Panc1 (cell line): ENCODE measurements at places on chromosomes 5 and 9.

- DNase-seq, result no peak
These were observed 32.9 kb upstream of the GOLGA1 start for GRCh38 chr9:124973807-124974206.

GRCh38 chr5:132093271-132093670 is 19.7 kb downstream of the CSF2 start:
- DNase-seq, result no peak

GRCh38 chr5:6593148-6594016 is 39.5 kb downstream of the NSUN2 start:
- no peak for DNase-seq

DNA sequence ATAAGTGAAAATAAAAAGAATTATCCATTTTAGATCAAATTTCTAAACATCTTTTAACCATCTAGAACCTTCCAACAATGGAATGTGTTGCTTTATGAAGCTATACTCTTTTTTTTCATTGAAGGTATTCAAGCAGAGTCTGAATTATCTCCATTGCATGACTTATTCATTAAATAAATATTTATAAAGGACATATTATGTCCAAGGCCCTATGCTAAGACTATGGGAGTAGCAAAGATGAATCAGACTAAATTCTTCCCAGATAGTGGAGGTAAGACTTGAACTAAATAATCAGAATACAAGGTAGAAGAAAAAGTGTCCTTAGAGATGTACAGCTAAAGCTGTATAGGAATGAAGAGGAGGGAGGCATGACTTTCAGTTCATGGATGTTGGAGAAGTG is 215.5 kb upstream of the RGMB start:
- no peak for DNase-seq

DNA sequence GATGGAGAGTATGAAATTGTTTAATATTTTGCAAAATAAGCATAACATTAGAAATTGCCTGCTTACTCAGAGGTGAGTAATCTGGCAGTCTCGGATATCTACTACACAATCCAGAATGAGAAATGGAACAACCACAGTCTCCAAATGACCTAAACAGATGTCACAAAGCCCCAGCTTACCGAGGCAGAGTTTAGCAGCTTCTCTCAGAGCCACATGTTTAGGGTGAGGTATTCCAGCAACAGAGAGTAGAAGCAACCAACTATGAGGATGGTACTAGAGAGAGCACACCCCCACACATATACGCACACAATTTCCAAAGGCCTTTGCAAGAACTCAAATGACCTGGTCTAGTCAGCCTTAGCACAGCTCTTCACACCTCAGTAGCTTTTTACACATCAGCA is 122.7 kb upstream of the LPAR1 start:
- DNase-seq, result no peak

DNA sequence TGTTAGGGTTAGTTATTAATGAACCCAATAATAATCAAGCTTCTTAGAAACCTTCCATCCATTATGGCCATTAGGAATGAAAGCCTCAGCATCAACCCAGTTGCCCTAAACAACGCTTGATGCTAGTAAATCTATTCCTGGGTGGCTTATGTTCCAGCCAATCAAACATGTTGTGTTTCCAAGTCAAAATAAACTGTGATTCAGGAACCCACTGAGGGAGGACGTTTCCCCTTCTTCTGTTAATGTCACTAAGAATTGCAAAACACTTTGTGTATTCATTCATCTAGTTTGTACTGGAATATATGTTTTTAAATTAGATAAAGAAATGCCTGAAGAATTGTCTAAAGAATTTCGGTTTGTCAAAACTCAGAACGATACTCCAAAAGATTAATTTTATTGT is 142.5 kb upstream of the MSX2 start:
- no peak for DNase-seq

DNA sequence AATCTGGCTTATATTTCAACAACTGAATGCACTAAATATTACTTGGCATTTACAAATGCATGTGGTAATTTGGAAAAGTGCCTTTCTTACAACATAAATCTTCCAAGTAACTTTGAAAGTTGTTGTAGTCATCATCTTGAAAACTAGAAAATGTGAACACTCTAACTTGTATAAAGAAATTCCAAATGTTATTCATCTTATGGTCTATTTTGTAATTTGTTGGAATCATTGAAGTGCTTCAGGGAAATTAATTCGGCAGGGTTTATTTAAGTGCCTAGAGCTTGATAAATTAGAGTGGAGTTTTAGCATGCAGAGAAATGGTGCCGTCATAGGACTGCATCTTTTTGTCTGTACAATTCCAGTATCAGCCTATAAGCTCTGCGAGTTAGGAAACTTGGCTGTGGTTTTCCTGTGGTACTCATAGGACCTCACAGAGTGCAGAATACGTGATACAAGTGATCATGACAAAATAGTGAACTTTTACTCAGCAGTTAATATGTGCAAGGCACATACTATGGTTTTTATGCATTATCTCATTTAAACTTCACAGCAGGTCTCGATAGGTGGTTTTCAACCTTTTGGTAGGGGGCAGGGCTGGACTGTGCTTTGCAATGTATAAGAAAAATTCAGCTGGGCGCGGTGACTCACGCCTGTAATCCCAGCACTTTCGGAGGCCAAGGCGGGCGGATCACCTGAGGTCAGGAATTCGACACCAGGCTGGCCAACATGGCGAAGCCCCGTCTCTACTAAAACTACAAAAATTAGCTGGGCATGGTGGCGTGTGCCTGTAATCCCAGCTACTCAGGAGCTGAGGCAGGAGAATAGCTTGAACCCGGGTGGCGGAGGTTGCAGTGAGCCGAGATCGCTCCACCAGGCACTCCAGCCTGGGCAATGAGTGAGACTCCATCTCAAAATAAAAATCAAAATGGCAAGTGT is 79.6 kb downstream of the RAI14 start:
- no peak for DNase-seq

GRCh38 chr5:135669416-135669815 is 90.6 kb upstream of the CXCL14 start:
- no peak for DNase-seq

- DNase-seq, result no peak
These were observed 10.6 kb upstream of the FAM163B start for GRCh38 chr9:133619791-133620190.

- no peak for DNase-seq
These were observed 217.6 kb downstream of the NFIB start for GRCh38 chr9:14096258-14096922.

- no peak for DNase-seq
These were observed 281.1 kb upstream of the MAP3K1 start for GRCh38 chr5:56534102-56534829.

GRCh38 chr9:18006591-18006990 is 427.7 kb downstream of the SH3GL2 start:
- no peak for DNase-seq

DNA sequence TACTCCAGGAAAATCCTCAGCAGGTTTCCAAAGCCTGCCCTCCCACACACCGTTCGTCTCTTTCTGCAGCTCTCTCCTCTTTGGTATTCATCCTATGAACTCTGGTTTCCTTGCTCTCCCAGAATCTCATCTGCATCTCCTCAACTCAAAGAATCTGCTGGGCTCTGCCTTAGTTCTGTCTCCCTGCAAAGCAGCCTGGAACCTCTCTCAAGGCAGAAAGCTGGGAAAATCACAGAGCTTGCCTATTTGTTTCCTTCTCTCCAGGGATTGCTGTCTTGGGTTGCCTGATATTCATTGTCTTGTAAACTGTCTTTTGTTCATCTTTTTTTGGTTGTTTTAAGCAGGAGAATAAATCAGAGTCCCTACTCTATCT is 5.3 kb upstream of the ERAP2 start:
- no peak for DNase-seq

GRCh38 chr5:148910216-148910615 is 83.8 kb downstream of the ADRB2 start:
- DNase-seq, result no peak

DNA sequence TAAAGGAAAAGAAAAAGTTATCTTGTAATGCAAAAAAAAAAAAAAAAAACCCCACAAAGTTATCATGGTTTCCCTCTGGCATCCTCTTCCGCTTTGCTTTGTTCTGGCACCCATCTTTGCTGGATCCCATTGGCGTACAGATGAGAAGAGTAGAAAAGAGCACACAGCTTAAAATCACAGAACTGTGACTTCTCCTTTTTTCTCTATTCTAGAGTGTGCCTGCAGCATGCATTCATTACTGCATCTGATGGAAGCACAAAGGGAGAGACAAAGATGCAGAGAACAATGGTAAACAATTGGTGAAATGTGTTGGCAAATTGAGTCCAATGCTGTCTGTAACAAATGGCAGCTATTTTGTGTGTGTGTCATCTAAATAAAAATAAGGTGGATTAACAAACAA is 440.8 kb upstream of the PIK3R1 start:
- no peak for DNase-seq

DNA sequence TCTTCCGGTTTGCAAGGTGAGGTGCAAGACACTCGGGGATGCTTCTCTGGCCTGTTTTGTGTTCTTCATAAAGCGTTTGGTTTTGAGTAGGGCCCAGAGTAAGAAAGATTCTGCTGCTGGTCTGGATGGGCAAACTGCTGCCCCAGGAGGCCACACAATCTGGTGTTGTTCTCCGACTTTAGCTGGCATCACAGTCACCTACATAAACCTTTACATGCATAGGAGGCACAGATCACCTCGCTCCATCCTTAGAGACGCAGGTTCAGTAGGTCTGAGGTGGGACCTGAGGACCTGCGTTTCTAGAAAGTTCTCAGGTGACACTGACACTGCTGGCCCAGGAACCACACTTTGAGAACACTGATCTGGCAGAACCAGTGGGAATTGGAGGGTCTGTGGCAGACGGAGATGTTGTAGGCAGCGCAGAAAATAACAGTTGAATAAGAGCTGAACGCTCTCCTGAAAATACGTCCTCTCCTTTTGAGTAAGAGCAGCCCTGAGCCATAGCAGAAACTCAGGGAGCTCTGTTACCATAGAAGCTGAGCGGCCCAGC is 3.9 kb upstream of the SLC6A3 start:
- no peak for DNase-seq

- DNase-seq, result no peak
These were observed 12.3 kb downstream of the TIGD6 start for GRCh38 chr5:149988126-149988525.

GRCh38 chr5:93289942-93290341 is 291.1 kb downstream of the NR2F1-AS1 start:
- no peak for DNase-seq

GRCh38 chr9:90642570-90643539 is at the start of gene DIRAS2:
Gene DIRAS2 (minus strand): TSS chr9:90642824. CDS start chr9:90613827, 28,997 bp downstream.
- no peak for DNase-seq

- DNase-seq, result no peak
These were observed 1.1 kb downstream of the MAST4 start for GRCh38 chr5:66597183-66597757.

GRCh38 chr5:33268374-33268773 is 172.4 kb upstream of the TARS1 start:
- no peak for DNase-seq

GRCh38 chr9:95316794-95317118 is 753 bp downstream of the FANCC start:
- no peak for DNase-seq

DNA sequence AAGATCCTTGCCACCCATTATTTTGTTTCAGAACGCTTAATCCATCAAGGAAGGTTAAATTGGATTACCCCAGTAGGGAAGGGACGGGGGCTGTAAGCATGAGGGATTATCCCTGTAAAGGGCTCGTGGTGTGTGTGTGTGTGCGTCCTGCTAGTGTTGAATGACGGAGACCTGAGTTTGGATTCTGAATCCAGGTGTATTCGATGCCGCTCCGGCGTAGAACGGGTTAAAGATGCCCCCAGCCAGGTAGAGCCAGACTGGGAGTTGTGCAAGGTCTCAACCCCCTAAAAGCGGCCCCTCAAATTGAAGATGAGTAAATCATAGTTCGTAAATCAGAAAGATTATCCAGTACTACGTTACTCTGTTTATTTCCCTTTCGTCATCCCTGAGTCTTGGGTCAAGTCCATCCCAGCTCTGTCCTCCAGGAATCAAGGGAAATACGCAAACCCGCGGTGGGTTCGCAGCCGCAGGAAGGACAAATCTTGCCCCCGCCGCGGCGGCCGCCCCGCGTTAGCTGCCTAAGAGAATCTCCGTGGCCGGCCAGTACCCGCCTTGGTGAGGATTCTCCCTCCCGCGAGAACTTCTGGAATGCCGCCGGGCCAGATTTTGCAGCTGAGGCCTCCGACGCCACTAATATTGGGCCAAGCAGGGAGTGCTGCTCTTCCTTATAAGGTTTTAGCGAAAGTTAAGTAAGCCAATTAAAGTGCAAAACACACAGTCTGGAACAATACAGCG is 586 bp upstream of the MTAP start:
- DNase-seq, result no peak

DNA sequence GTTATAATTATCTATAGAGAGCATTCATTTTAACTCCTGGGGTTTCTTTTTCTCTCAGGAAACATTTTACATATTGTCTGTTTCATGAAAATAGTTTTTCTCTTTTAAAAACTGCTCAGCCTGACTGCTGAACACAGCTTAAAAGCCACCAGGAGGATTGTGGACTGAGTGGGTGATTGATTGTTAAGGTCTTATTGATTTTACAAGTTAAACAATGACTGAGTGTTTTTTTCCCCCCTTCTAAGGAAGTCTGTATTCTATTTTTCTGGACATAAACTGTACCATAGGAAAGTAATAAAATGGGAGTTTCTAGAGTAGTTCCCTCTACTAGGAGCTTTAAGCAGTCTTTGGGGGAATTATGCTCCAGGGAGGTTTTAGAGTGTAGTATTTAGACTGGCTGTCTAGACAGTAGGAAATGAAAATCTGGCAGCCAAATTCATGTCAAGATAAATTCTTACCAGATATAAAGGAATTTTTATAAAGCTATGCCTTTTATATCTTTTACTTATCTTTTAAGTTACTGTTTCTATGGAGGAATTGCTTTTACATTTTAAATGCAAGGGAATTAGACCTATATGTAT is 463.9 kb downstream of the PRR16 start:
- no peak for DNase-seq

DNA sequence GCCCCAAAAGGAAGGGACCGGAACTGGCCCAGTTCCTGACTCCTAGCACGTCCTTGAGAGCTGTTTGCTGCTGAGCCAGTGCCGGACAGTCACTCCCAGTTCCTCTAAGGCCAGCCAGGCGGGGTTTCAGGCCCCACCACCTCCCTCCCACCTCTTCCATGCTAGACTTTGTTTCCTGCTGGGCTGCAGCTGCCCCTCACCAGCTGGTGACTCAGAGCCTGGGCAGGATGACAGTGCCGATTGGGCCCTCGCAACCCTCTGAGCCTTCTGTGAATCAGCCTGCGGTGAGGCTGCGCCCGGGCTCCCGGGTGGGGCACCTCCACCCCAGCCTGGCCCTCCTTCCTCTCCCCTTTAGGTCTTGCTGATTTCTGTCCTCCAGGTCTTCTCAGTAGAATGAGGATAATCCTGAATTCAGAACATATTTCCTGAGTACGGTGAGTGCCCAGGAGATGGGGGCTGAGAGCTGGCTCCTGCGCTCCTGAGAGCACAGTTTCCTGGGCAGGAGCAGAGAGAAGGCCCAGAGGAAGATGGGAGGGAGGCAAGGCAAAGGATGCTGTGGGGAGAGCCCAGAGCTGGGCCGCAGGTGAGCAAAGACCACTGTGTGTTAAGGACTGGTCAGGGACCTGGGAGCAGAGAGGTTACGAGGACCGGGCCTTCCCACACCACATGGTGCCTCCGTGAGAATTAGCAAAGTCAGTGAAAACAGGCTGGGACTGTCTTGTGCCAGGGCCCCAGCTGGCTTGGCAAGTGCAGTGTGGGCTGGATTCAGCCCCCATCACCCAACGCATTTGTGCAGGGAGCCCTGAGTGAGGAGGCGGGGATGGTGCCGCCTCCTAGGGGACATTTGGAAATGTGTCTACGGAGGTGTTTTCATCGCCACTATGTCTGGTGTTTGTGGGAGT is 32.9 kb upstream of the STXBP1 start:
- peak; percentile 82 for DNase-seq

GRCh38 chr9:130445268-130445983 is 665 bp downstream of the ASS1 start:
- DNase-seq, result no peak
